ENCODE measurements at places on chromosomes 16 and 17.

- no peak for DNase-seq
Measured at GRCh38 chr16:72908362-72909167, 139.4 kb downstream of the ZFHX3 start.

DNA sequence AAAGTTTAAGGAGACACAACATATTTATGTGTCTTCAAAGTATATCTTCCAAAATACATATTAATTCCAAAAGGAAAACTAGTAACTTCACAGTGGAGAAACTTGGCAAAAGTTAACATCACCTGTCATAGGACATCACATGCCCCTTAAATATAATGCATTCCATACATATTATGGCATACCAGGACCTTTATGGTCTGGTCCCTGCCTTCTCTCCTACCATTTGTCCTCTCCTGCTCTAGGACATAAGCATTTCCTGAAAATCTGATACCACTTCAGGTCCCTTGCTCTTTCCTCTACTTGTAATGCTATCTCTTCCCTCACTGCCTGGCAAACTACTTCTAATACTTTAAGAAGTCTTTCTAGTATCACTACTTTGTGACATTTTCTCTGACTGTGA lies 168.1 kb upstream of the RBL2 start:
- no peak for DNase-seq

- DNase-seq: no peak
Measured at GRCh38 chr17:77496401-77496801, 355.6 kb downstream of the SEC14L1 start.

DNA sequence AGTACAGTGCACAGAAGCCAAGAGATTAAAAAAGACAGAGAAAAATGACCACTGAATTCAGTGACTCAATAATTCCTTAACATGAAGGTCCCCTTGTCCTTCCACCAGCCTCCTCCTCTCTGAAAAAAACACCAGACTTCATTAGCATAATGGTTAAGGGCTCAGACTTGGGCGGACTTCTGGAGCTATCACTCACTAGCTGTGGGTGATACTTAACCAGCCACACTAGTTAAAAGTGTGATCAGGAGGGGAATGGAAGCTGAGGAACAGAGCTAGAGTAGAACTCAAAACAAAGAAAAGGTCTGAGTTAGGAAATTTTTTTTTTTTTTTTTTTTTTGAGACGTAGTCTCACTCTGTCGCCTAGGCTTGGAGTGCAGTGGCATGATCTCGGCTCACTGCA lies 23.2 kb downstream of the ZNF652 start:
- DNase-seq: no peak

- DNase-seq: peak; percentile 73
Measured at GRCh38 chr17:81959362-81960129, 1.4 kb downstream of the NOTUM start.

GRCh38 chr17:1750628-1751027 lies 8.0 kb downstream of the SERPINF2 start:
- DNase-seq: no peak

GRCh38 chr16:4433228-4433627 lies 7.6 kb downstream of the DNAJA3 start:
- no peak for DNase-seq

GRCh38 chr17:39664581-39665561 lies at the start of gene TCAP:
Gene TCAP, plus strand, starts transcription at chr17:39665349. Its CDS starts 11 bp downstream, at chr17:39665360.
- DNase-seq: no peak

DNA sequence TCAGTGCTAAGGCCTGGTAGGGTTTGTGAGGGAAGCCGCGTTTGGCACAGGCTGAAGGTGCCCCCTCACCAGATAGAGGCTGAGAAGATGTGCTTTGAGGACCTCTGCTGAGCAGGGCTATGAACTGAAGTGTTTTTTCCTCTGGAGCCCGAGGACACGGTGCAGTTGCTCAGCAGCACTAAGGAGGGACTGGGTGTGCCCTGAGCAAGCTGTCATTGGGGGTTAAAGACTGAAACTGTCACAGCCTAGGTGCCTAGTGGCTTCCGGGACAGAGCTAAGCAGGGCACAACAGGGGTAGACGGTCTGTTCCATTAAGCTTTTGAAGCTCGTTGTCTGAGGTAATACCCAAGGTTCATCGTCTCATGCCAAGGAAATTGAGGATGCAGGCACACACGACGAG lies 24.8 kb upstream of the ASGR2 start:
- no peak for DNase-seq

DNA sequence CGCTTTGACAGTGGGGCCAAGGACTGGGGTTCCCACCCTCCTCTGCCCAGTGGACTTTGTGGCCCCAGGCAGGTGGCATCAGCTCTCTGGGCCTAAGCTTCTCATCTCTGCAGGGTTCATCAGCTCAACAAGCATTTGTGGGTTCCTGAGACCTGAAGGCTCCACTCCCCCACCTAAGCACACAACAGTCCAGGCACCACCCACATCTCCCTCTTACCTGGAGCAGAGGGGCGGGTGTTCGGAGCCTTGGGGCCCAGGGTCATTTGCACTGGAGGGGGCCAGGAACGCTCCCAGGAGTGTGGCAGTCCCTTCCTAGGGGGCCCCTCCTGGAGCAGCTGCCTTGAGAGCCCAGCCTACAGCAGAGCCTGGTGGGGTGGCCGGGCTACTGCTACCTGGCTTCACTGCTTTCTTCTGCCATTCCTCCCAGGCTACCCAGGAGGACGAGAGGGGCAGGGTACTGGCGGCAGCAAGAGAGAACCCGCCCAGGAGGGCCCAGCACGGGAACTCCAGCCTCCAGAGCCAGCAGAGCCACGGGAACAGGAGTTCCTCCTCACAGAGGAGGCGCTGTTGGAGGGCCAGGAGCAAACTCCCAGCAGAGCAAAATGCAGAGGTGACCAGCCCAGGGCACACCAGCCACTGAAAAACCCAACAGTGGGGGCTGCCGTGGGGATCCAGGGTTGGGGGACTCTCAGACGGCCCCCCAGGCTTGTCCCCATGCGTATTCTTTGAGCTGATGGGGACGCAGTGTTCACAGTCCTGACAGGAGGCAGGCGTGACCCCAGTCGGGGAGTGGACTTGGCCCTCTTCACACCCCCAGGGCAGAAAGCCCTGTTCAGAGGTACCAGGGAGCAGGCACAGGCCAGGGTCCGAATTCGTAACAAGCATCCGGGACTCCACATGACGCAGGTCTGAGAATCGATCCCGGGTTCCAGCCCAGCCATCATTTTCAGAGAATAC lies 35.1 kb upstream of the SLC38A10 start:
- no peak for DNase-seq

- no peak for DNase-seq
Measured at GRCh38 chr17:34442387-34443111, 79.5 kb upstream of the CCL1 start.

GRCh38 chr16:4566144-4566543 lies 10.0 kb downstream of the C16orf96 start:
- DNase-seq: no peak

DNA sequence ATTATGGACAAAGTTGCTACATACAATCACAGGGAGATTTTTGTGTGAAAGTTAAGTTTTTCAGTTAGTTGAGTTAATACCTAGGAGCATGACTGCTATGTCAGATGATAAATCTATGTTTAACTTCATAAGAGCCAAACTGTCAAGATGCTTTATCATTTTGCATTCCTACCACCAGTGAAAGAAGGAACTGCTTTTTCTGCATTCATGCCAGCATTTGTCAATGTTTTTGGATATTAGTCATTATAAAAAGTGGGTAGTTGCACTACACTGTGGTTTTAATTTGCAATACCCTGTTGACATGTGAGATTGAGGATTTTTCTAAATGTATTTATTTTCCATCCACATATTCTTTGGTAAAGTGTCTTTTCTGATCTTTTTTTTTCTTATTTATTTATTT lies 434.0 kb upstream of the MON1B start:
- DNase-seq: no peak

GRCh38 chr17:81842725-81843504 lies 8.1 kb upstream of the PPP1R27 start:
- DNase-seq: no peak

GRCh38 chr17:35727635-35728034 lies 3.8 kb upstream of the RASL10B start:
- DNase-seq: no peak

DNA sequence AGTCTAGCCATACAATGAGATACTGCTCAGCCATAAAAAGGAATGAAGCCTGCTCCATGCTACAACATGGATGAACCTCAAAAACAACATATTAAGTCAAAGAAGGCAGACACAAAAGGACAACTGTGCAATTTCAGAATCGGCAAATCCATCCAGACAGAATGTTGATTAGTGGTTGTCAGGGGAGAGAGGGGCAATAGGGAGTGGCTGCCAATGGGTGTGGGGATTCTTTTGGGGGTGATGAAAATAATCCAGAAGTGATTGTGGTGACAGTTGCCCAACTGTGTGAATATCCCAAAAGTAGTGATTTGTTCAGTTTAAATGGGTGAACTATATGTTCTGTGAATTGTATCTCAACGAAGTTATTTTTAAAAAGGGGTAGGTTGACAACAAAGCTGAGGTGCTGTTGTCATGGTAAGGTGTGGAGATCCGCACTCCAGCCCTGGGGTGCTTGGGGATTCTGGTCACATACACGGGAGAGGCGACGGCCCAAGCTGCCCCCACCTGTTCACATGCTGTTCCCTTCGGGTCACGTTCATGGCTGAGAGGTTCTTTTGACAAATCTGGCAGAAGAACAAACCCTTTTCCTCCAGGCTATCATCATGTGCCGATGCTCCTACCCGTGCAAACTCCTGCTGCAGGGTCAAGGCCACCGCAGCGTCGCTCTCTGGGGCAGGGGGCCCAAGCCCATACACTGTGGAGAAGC lies 9.6 kb downstream of the SLX4 start:
- no peak for DNase-seq

- peak; percentile 83 for DNase-seq
Measured at GRCh38 chr16:80466024-80466987, 74.5 kb upstream of the DYNLRB2 start.

DNA sequence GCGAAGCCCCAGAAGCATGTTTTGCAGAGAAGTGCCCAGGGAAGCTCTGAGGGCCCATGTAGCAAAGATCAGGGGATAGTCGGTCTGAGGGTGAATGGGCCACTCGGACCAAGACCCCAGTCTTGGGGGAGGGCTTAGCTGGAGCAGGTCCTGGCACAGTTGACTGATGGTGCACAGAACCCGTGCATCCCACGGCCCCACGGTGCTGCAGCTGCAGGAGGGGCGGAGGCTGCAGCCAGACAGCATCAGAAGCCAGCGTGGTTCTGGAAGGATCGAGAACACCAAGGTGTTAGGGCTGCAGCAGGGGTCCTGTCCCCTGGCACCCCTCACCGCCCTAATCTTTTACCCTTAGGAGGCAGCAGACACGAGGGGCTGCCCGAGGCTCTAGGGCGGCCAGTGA lies 6.5 kb upstream of the MC1R start:
- peak; percentile 19 for DNase-seq

- DNase-seq: peak; percentile 81
Measured at GRCh38 chr17:4506892-4507291, 8.2 kb downstream of the SPNS2 start.

GRCh38 chr16:75012380-75013081 lies 13.7 kb downstream of the ZNRF1 start:
- no peak for DNase-seq

DNA sequence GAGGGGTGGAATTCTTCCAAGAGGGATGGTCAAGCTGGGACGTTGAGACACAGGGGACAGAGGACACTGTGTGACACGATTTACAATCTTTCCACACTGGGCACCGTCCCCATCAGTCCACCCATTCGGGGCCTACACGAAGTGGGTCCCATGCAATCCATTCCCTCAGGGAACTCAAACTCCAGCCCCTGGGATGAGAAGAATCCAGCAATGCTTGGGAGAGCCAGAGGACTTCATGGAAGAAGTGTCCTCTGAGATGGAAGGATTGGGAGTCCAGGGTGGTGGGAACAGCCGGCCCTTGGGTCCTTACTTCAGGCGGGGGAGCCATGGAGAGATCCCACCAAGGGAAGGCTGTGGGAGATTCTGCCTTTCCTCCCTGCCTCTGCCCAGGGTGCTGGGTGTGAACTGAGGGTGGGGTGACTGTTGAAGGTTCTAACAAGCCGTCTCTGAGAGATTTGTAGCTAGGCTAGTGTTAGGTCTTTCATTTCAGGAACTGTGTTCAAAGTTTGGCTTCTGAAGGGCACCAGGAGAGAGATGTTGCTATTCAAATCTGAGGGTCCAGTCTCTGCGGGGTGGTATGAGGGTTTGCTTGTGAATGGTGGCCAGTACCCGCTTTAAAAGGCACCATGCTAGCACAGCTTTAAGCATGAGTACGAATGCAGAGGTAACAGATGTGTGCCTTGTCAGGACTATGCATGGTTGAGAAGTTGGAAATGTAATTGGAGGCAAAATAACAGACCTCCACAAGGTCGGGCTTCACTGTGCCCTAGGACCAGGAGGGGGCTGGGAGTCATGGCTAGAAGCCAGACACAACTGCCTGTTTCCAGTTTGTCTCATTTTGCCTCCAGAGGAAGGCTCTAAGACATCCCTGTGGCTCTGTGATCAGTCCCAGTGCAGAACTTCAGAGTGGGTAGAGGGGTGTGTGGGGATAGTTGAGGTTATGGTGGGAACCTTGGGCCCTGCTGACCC lies 1.9 kb downstream of the ATP1B2 start:
- DNase-seq: no peak

DNA sequence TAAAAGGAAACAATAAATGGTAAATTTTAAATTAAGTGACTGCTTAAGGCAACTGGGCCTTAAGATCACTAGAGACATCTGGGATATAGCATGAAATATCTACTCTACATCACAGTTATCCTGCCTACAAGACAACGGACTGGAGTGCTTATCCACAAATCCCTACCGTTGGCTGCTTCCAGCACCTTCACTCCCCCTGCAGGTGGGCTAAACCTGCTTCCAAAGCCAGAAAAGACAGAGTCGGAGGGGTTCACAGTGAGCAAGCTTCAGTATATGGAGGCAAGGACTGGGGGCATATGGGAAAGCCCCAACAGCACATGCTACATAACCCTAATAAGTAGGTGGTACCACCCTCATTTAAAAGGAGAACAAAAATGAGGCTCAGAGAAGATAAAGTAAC lies 45.3 kb downstream of the GRIN2A start:
- DNase-seq: no peak

- DNase-seq: peak; percentile 49
Measured at GRCh38 chr17:41396996-41397660, at the start of gene KRT31. Gene KRT31, minus strand, starts transcription at chr17:41397608. Its CDS starts 69 bp downstream, at chr17:41397539.

DNA sequence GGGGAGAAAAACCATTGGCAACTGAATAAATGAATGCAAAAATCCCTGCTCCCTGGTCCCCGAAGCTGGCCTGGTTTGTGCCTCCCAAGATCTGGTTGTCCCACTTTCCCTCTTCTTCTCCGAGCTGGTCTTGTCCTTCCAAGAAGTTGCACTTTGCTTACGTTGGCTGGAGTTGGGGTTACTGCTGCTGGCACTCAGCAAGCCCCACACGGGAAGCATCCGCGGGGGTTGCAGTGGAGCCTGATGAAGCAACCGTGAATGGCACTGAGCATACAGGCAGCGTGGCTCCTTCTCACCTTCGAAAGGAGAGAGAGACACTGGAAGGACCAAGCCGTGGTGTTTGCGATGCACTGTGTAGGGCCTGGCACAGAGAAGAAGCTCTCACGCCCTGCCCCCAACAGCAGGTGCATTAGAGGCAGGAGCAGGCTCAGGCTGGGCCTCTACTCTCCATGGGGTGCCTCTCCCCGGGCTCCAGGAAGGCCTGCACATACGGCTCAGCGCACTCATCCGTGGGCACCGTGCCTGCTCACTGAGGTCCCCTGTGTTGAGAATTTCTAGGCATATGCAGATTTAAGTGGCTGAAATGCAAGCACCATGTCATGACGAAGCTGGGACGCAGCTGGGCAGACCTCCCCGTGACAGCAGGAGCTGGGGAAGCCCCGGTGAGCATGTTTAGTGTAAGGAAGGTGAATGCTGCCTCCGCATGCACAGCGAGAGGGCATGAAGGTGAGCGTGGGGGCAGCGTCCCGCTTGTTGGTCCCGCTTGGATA lies 12.1 kb downstream of the CA5A start:
- no peak for DNase-seq
